T-helper 9 cell (primary cell): ENCODE measurements at places on chromosomes 12 and 14.

GRCh38 chr12:9134981-9135628 is 19.4 kb upstream of the A2M start:
- DNase-seq = no peak

GRCh38 chr14:99654235-99654985 is 9.5 kb downstream of the HHIPL1 start:
- DNase-seq = no peak

DNA sequence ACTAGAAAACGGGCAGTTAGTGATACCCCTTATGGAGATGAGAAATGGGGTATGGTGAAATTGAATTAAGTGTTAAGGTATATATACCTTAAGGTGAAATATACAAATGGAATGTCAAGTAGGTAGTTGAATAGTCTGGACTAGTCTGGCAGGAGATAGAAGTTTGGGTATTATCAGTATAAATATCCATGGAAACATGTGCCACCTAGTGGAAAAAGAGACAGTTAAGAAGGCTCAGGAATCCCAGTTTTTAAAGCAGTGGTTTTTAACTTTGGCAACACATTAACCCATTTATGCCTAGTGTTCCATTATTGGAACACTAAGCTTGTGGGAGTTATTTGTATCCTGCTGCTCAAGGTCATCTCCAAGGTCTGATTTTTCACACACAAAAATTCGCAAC is 38.6 kb upstream of the TPH2 start:
- no peak for DNase-seq

GRCh38 chr12:116395396-116395795 is 117.9 kb upstream of the MED13L start:
- DNase-seq = no peak

DNA sequence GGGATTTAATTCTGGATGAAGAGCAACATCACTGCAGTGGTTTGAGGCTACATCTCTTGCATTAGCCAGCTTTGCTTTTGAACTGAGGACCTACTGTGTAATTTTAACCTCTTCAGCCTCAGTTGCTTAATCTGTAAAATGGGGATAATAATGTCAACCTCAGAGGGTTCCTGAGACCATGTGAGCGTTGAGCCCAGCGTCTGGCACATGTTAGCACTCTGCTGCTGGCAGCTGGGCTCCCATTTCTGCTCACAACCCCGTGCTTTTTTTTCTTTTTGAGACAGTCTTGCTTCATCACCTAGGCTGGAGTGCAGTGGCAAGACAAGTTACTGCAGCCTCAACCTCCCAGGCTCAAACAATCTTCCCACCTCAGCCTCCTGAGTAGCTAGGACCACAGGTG is 31.6 kb downstream of the TESC start:
- no peak for DNase-seq

GRCh38 chr12:22355011-22355580 is 20.6 kb upstream of the ST8SIA1 start:
- no peak for DNase-seq

- no peak for DNase-seq
Measured at GRCh38 chr14:87705439-87705896, 287.5 kb downstream of the GALC start.

DNA sequence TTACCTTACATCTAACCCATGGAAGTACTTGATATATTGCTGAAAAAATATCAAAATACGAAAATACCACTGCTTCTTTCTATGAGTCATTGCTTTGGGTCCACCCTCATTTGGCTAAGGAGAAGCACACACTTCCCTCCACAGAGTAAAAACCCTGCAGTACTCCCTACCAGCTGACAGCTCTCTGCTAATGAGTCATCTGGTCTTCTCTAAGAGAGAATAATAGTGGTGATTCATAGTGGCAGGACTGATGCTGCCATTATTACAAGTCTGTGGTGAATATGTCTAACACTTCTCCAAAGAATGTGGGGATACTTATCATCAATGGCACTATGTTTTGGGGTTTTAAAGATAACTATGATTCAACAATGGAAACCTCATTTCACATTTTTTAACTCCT is 90.7 kb downstream of the PPFIA2 start:
- no peak for DNase-seq

- no peak for DNase-seq
Measured at GRCh38 chr14:81437244-81437643, 37.1 kb upstream of the STON2 start.
